ENCODE measurements at places on chromosomes 3 and 15. TPM values are rescaled to one million over a fixed set of nuclear protein-coding genes. Genes with fewer than 3 reads are reported as not detected.

Gene VPS39
- total RNA-seq = 73.6 TPM

Gene CELF6
- total RNA-seq = 1.0 TPM

Gene CASR
- 0.82 TPM for total RNA-seq

Gene PYGO1
- not detected for total RNA-seq

Gene GMNC
- not detected for total RNA-seq

GRCh38 chr15:49103002-49103401 lies 52.4 kb downstream of the COPS2 start:
- ATAC-seq = peak; percentile 56

DNA sequence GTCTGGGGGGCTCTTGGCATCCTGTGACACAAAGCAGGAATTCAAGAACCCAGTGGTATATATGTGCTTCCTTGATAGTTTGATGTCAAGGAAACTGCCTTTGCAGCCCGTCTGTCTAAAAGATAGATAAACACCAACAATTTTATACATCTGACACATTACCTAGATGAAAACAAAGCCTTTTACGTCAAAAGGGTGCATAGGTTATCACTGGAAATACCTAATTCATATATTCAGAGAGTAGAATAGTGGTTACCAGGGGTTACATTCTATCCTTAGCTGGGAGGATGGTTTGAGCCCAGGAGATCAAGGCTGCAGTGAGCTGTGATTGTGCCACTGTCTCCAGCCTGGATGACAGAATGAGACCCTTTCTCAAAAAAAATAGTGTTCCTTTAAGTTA lies 356.9 kb upstream of the RASGRP1 start:
- no peak for ATAC-seq

DNA sequence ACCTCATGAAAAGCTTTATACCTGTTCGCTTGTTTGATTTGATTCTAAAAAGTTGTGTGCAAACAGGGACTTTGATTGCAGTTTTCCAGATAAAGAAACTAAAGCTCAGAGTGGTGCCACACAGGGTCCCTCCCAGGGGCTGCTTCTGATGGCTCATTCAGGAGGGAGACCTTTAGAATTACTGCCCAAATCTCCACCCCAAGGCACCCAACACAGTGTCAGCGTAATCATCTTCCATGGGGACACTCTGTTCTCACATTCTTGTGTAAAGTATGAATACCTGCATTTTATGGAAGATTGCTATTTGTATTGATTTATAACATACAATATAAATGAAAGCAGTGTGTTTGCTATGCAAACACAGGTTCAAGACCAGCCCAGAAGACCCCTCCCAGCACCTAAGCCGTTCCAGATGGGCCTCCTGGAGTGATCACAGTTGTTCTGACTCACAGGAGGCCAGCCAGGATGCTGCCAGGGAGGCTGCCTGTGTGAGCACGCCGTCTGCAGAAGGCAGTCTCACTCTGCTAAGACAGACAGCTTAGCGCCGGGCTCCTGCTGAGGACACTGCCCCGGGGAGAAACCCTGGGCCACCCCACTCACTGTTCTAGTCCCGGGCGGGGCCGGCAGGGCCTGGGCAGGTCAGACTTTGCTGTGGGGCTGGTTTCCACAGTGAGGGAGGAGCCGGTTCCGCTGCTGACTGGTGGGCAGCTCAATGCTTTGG lies 185.6 kb downstream of the FAM43A start:
- no peak for ATAC-seq

DNA sequence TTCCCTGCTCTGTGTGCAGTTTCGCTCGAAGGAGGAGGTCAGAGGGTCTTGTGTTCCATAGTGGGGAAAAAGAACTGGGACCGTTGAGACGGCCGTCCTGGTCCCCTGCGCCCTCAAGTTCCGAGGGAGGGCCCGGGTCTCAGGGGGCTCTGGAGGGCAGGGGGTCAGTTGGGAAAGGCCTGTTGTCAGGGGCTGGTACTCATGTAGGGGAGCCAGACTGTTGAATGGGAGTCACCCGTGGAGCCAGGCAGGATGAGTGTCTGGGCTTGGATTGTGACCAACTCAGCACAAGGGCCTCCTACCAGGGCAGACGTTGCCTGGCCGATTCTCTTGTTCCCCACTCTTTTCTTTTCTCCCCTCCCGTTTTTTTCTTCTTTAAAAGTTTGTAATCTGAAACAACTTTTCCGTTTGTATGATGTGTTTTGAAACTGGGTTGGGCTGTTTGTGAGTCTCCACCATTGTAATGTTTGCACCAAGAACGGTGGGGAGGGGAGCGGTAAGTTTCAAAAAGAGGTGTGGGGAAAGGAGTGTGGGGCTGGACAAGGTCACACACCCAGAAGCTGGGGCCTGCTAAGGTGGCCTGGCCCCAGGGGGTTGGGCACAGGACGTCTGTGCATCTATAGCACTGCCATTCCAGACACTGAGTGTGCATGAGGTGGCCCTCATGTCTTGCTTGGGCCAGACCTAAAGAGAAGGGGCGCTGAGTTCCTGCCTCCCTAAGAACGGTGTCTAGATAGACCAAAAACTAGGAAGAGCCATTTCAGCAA lies 1.1 kb downstream of the CMTM7 start:
- peak; percentile 54 for ATAC-seq

GRCh38 chr15:70524470-70524869 lies 238.9 kb downstream of the UACA start:
- ATAC-seq = no peak

GRCh38 chr3:98532709-98533571 lies 1.2 kb downstream of the GPR15 start:
- no peak for ATAC-seq

DNA sequence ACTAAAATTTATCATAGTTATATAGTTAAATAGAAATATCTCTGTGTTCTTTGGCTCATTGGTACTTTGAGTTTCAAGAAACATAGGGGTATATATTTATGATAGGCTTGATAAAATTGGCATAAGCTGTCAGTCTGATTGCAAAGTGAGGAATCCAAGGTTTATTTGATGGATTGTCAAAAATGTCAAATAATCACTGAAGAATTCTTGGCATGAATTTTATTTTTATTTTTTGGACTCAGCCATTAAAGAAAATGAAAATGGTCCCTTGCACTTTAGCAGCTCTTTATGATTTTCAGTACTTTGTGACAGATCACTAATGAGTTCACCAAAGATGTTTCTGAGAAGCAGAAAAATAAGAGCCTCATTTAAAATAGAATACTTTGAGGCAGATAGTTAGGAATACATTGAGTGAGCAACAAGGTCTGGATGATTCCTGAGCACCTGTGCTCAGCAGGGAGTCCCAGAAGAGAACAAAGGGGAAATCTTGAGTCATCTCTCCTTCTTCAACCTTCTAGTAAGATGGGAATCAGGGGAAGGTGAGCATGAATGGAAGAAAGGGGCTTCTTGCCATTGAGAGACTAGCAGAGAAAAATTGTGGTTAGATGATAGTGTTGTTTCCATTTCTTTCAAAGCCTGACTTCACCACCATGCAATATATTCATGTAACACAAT lies 85.3 kb upstream of the VEPH1 start:
- ATAC-seq = no peak

DNA sequence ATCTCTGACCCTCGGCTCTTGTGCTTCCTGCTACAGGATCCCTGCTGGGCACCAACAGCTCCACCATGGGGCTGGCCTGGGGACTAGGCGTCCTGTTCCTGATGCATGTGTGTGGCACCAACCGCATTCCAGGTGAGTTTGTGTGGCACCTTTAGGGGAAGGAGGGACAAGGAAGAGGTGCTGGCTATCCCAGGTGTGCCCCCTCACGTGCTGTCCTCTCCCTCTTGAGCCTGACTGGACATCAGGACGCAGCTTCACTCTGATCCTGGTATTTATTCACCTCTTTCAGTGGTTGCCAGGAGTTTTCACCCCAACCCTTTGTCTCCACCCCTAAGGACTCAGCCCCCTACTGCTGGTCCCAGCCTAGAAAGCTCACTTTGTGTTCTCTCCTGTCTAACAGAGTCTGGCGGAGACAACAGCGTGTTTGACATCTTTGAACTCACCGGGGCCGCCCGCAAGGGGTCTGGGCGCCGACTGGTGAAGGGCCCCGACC lies 960 bp downstream of the THBS1 start:
- ATAC-seq = no peak

DNA sequence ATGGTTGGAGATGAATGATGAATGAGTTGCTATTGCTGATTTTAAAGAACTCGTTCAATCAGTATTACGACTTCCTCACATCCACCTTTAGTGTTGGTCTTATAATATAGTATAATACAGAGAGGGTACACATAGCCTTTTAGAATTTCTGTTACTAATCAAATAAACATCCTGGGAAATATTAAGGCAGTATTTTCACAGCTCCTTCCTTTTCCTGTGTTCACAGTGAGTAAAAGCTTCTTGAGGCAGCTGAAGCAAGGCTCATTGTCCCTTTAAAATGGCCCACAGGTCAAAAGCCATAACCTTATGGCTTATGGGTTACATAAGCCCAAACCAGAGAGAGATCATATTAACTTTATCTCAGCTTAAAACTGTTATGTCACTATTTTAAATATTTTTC lies 1.3 kb upstream of the BTLA start:
- ATAC-seq = no peak

- ATAC-seq = no peak
Measured at GRCh38 chr15:28097656-28098359, 1.3 kb downstream of the OCA2 start.

DNA sequence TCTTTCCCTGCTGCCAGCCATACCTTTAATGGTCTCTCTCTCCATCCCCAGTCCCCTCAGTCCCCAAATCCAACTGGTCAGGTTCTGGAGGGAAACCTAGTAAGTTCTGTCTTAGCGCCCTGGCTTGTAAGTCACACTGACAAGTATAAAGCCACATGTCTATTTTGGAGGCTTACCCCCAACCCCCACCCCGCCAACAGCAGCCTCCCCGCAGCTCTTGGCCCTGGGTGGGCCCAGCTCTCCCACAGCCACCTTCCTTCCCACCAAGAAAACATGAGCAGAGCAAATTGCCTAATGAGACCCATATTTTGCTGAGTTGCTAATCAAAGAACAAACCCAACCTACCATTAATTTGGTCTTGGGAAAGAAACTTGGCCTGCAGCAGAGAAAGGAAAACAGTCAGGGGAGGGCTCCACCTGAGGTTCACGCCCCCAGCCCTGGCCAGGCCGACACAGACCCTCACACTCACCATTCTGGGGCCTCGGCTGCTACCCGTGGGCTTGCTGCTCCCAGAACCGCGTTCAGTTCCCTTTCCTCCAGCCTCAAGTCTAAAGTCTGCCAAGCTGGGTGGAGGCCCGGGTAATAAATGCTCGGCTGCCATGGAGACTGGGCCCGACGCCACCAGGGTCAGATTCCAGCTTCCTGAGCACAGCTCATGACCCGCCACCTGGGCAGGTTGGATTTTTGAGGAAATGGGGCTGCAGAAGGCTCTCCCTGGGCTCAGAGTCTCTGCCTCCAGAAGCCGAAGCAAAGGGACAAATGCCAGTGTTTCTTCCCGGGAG lies at the start of gene CALML4:
Gene CALML4, minus strand, starts transcription at position 557 of the 782 bp plus-strand sequence. Its CDS starts 85 bp downstream, at position 472.
- ATAC-seq = no peak

- ATAC-seq = no peak
Measured at GRCh38 chr3:137867611-137868010, 103.5 kb downstream of the SOX14 start.

Measured in activated T-helper 17 cell treated with anti-CD3 and anti-CD28 coated beads, Interleukin-2, amount 50 U/mL, for 72 hours (primary cell).